Large intestine (tissue), 12 donors: ENCODE measurements at places on chromosomes 7 and 10. TPM values are rescaled to one million over a fixed set of nuclear protein-coding genes. Genes with fewer than 3 reads are reported as not detected.

Gene GCK
- 2.3 TPM for polyA plus RNA-seq

Gene ETV1
- 30.6 TPM for polyA plus RNA-seq

Gene PPP1R17
- not detected for polyA plus RNA-seq

Gene PGAM2
- polyA plus RNA-seq: 4.0 TPM

Gene CNTNAP2
- polyA plus RNA-seq: 12.9 TPM

Gene TMEM139
- 36.2 TPM for polyA plus RNA-seq

Gene TLX1
- polyA plus RNA-seq: 0.57 TPM

Gene TCERG1L
- polyA plus RNA-seq: 0.45 TPM

Gene TYW1
- polyA plus RNA-seq: 20.0 TPM

Gene SNX10
- 12.6 TPM for polyA plus RNA-seq

Gene AP5Z1
- 33.4 TPM for polyA plus RNA-seq

Gene HK1
- polyA plus RNA-seq: 19.3 TPM

DNA sequence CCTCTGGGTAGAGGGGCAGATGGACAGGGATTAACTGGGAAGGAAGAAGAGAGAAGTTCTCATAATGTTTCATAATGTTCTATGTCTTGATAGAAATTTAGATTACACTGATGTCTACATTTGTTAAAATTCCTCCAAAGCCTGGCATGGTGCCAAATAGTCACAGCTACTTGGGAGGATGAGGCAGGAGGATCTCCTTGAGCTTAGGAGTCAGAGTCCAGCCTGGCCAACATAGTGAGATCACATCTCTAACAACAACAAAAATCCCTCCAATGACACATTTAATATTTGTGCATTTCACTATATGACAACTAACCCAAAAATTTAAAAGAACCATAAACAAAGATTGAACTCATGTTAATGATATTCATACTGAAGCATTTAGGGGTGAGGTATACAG lies 33.0 kb upstream of the PPP1R3C start:
- no peaks in the 10 kb centered on the region for H3K36me3 ChIP-seq
- H3K27ac ChIP-seq: no peak overlapping the region
- no peak overlapping the region for H3K4me3 ChIP-seq

DNA sequence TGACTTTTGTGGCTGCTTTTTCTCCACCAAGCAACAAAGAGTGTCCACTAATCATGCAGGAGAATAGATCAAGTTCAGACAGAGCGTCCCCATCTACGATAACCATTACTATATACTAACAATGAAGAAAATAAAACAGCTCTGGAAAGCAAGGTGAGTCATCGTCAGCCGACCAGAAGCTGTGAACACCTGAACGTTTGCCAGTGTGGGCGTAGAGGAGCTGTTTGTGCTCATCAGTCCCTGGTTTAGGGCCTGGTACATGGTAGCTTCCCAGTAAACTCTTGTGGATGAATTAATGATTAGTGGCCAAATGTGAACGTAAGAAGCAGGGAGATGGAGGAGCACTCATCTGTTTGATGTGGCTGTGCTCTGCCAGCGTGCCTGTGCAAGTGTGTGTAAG lies 180.7 kb downstream of the EVX1 start:
- H3K4me1 ChIP-seq: peaks cover 2% of the 10 kb centered on the region
- H3K27ac ChIP-seq: no peak overlapping the region
- no peaks in the 10 kb centered on the region for H3K36me3 ChIP-seq
- H3K27me3 ChIP-seq: no peaks in the 10 kb centered on the region
- DNase-seq: no peak
- no peak overlapping the region for H3K4me3 ChIP-seq

DNA sequence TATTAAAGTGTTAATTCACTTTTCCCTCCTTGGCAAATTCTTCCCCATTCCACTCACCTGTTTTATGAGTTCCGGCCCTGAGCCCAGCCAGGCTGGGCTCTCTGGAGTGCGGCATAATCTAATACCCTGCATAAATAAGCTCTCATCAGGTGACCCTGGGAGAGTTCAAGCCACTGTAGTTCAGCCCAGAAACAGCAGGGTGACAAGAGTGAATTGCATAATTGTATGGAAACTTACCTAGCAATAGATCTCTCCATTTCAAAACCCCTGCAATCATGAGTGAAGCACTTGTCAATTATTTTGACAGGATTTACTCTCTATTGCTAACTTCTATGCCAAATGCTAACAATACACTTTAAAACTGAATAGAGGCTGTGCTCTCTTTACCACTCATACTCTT lies 94.7 kb downstream of the OSBPL3 start:
- H3K4me3 ChIP-seq: no peak overlapping the region
- H3K4me1 ChIP-seq: no peaks in the 10 kb centered on the region
- H3K27ac ChIP-seq: no peak overlapping the region
- peaks cover 7% of the 10 kb centered on the region for H3K36me3 ChIP-seq

DNA sequence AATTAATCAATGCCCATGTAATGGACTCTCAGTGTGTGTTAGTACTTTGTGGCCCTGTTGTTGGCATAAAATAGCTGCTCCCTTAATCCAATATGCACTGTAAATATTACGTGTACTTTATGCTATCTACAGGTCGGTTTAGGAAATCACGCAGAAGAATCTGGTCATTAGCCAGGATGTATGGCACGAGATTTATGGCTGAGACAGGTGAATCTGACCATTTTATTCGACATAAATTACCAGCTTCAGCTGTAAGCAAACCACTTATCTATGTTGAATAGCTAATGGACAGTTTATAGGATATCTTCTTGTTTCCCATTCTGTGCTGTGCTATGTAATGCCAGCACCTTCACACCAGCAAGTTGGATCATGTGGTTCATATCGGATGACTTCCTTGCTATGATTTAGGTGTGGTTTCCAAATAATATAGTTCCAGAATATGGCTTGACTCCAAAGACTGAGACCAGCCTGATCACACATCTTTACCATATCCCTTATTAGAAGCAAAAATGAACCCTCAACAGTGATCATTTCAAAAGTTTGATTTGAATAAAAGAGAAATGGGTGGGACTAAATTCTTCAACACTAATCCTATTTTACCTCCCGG lies 301.4 kb downstream of the AHR start:
- no peak for DNase-seq
- H3K4me1 ChIP-seq: no peaks in the 10 kb centered on the region
- no peak overlapping the region for H3K4me3 ChIP-seq
- no peak overlapping the region for H3K27ac ChIP-seq

DNA sequence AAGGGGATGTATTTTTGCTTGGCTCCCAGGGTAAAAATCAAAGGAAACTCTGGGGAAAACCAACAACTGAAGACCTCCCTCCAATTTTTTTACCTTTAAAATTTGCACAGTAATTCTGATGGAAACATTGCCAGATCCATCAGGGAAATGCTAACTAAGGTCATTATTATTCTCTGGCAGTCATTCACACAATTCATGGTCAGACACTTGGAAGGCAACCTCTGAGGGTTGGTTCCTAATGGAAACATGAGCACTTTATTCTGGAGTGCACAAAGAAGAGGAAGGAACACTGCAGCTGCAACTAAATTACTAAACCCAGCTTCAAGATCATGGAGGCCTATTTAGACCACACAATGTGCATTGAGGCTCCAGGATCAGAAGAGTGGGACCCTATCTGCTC lies 34.2 kb downstream of the SRI start:
- H3K4me1 ChIP-seq: no peaks in the 10 kb centered on the region
- no peak overlapping the region for H3K4me3 ChIP-seq
- H3K36me3 ChIP-seq: no peaks in the 10 kb centered on the region
- H3K27ac ChIP-seq: no peak overlapping the region

DNA sequence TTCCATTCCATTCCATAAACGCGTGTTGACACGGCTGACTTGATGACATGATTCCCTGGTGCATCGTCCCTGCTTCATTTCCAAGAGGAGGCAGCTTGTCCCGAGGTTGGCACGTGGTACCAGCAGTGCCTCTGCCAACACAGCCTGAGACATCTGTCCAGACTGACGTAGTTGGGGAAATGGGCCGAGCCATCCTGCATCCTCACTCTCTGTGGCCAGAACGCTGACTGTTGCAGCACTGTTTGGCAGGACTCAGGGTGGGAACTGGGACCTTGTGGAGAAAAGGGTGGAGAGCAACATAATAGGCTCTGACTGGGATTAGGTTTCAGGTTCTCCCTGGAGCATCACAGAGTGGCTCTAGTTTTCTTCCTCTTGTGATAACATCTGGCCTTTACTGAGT lies 118.6 kb upstream of the BTBD16 start:
- peaks cover 30% of the 10 kb centered on the region for H3K36me3 ChIP-seq
- no peak overlapping the region for H3K27ac ChIP-seq
- peaks cover 4% of the 10 kb centered on the region for H3K4me1 ChIP-seq
- H3K4me3 ChIP-seq: no peak overlapping the region

DNA sequence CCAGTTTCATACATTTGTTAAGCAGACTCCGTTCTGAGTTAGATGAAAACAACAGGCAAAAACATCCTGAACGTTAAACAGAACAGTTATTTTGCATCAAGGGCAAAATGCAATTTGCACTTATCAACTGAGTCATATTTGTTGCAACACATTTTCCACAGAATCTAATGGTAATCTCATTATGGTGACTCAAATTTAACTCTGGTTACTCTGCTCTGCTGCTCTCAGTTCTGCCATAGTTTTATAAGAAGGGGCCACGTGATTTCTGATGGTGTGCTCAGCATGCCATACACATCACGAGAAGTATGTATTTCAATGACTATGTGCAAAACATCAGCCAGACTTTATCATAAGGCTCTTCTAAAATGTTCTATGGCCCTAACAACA lies 148.8 kb downstream of the CHCHD3 start:
- no peak for DNase-seq
- no peaks in the 10 kb centered on the region for H3K4me1 ChIP-seq
- no peak overlapping the region for H3K27ac ChIP-seq
- peaks cover 2% of the 10 kb centered on the region for H3K36me3 ChIP-seq
- no peak overlapping the region for H3K4me3 ChIP-seq
